ENCODE measurements at places on chromosomes 7 and 10.
A peak's percentile ranks its signal among the peaks of the same experiment; 100 is the strongest.

DNA sequence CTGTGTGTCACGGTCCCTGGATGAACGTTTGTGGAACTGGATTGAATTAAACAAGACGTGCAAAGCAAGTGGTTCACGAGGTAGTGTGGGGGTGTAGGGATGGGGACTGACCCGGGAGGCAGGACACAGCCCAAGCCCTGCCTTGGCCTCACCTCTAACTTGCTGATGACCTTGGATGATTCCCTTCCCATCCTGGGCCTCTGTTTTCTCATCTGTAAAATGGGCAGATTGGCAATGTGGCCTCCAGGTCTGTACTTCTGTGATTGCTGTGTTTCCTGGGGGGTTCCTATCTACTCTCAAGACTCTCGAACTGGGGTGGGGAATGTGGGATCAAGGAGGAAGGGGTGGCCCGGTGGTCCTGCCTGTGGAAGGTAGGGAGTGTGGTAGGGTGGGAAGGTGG is 6.0 kb upstream of the PSMG3 start:
- no peak for DNase-seq
- no peaks in the 10 kb centered on the region for H3K27me3 ChIP-seq
- H3K36me3 ChIP-seq = peaks cover 8% of the 10 kb centered on the region
- peaks cover 16% of the 10 kb centered on the region for H3K4me1 ChIP-seq

DNA sequence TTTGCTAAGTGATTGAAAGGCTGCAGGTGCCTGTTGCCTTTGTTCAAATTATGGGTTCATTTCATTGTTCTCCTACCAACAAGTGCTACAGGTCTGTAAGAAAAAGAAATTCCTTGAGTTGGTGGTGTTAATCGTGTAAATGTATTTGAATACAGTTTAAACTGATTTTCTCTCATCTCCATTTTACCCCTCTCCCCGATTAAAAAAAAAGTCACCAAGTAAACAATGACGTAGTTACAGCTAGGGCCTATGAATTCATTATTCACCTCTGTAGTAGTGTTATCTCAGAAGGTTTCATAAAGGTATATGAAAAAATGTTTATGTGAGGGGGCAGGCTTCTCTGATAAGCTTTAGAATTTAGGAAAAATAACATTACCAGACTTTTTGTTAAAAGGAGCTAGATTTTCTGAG is 1.1 kb downstream of the REEP3 start:
- peak overlapping the region; percentile 95 for H3K27ac ChIP-seq
- DNase-seq = no peak
- H3K4me1 ChIP-seq = peaks cover 10% of the 10 kb centered on the region
- H3K27me3 ChIP-seq = no peaks in the 10 kb centered on the region
- H3K4me3 ChIP-seq = peak overlapping the region; percentile 88

DNA sequence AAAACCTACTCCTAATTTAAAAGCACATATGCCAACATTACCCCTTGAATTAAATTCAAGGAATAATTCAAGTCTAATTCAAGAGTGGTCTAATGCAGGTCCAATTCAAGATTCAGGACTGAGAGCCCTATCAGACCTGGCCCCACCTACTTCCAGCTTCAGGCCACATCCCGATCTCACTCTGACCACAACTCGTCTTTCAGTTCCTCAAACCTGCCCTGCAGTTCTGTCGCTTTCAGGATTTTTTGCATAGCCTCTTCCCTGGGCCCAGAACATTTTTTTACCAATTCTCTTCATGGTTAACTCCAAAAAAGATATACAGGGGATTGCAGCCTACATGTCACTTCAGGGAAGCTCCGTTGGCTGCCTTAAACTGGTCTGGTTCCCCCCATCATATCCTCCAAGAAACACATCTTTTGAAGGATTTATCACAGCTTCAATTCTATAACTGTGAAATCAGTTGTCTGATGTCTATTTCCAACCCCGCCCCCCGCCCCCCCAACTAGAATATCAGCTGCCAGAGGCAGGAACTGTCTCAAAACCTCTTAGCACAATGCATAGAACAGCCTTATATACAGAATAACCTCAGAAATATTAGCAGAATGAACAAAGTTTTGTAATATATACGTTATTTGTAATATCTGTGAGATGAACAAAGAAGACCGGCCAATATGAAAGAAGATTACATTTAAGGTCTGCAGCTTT is 20.8 kb downstream of the CCDC6 start:
- DNase-seq = no peak
- no peaks in the 10 kb centered on the region for H3K4me1 ChIP-seq
- no peak overlapping the region for H3K27ac ChIP-seq

DNA sequence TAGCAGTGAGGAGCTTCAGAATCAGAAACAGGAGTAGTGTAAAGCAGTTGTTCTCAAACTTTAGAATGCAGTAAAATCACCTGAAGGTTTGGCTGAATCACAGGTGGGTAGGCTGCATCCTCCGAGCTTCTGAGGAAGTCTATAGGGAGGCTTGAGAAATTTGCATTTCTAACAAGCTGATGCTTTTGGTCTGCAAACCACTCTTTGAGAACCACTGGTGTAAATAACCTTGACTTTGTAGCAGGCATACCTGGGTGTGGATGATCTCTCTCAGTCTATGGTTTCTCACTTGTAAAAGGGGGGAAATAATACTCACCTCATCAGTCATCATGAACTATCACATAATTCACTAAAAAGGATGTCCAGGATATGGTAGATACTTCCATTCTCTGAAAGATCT is 118.1 kb downstream of the SRI start:
- no peak overlapping the region for H3K27ac ChIP-seq
- no peaks in the 10 kb centered on the region for H3K36me3 ChIP-seq

- H3K4me1 ChIP-seq = no peaks in the 10 kb centered on the region
- peak within 1 kb of the TSS; percentile 76 for H3K4me3 ChIP-seq
- DNase-seq = peak; percentile 65
Measured at GRCh38 chr10:115093286-115093775, at the start of gene ATRNL1. TSS of gene ATRNL1 (plus strand) at chr10:115093365. CDS start at chr10:115093751, 386 bp downstream.

- no peak overlapping the region for H3K4me3 ChIP-seq
- no peaks in the 10 kb centered on the region for H3K4me1 ChIP-seq
- DNase-seq = no peak
- no peaks in the 10 kb centered on the region for H3K27me3 ChIP-seq
- no peak overlapping the region for H3K27ac ChIP-seq
- H3K36me3 ChIP-seq = no peaks in the 10 kb centered on the region
Measured at GRCh38 chr10:69045441-69046300, 42.2 kb upstream of the SRGN start.

DNA sequence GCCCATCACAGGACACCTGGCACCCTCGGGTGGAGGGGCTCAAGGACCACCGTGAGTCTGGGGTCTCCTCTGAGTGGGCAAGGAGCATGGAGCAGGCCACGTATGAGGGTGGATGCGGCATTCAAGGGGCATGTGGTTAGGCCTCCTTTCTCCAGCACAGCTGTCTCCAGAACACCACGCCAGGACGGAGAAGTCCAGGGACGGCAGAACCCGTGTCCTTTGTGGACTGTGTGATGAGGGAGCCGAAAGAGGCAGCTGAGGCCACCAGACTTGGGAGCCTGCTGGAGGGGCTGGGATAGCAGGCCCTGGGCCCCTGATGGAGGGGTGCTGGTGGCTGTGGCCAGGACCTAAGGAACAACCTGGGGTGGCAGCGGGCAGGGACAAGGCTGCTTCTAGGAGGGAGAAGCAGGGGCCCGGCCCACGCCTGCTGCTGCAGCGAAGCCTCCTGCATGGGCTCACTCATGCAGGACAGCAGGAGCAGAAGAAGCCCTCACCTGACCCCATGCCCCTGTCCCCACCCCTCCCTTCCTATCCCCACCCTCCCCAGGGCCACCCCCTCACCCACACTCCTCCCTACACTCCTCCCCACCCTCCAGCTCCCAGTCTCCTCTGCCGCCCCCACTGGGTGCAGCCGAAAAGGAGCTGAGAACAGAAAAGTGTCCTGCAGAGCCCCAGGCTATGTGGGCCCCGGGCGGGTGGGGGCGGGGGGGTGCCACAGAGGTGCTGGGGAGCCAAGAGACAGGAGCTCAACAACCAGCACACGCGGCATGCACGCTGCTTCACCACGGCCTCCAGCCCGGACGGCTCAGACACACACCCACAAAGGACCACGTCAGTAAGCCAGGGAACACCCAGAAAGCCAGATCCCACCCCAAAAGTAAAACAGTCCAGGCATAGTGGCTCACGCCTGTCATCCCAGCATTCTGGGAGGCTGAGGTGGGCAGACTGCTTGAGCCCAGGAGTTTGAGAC is 29.7 kb downstream of the ZFAND2A start:
- H3K27me3 ChIP-seq = no peaks in the 10 kb centered on the region
- peaks cover under 1% of the 10 kb centered on the region for H3K4me1 ChIP-seq
- no peak for DNase-seq
- H3K4me3 ChIP-seq = no peak overlapping the region

DNA sequence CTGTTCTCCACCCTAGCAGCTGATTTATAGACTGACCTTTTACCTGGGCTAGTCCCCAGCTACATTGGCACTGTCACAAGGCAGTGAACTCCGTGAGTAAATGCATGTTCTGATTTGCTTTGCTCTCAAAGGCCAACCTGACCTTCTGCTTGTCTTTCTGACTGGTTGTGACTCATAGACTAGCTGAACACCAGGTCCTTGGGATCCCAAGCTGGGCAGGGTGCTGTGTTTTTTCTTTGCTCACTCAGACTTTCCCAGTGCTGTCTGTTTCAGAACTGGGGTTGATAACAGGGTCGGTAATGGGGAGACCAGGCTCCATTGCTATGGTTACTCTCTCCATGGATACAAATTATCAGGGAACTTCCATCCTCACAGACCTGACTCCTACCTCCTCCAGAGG is 35.0 kb downstream of the EVX1 start:
- no peaks in the 10 kb centered on the region for H3K27me3 ChIP-seq
- H3K4me1 ChIP-seq = no peaks in the 10 kb centered on the region
- no peak overlapping the region for H3K4me3 ChIP-seq
- H3K27ac ChIP-seq = no peak overlapping the region
- no peaks in the 10 kb centered on the region for H3K36me3 ChIP-seq

DNA sequence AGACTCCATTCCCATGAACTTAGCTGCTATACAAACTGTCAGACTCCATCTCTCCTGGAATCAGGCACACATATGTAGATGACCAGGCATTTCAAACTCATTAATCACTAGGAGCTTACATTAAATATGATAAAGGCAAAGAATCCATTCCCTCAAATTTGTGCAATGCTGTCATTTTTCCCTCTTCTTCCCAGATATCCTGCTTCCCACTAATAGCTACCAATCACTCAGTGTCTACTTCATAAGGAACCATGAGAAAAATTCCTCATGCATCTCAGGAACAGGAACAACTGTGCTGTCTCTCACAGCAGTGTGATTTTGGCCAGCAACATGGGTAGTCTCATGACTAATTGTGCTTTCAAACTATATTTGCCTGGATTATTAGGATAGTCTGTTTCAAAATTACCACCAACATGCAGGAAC is 133.9 kb downstream of the DKK1 start:
- no peak for DNase-seq
- no peak overlapping the region for H3K27ac ChIP-seq
- H3K36me3 ChIP-seq = no peaks in the 10 kb centered on the region
- no peak overlapping the region for H3K4me3 ChIP-seq

DNA sequence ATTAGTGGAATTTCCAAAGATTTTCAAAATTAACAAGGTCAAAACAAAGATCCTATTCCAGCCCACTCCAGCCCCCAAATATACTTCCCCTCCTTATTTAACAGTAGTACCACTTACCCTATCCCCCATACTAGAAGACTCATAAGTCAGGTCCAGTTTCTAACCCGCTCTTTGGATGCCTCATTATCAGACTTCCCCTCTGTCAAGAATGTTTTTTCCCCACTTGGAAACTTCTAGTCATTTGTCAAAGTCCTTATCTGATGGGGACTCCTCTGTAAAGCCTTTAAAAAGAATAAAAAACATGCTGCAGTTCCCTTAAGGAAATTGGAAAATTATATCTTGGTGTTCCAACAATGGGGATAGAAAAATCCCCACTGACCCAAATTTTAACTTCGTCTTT is 70.1 kb downstream of the IMMP2L start:
- no peak for DNase-seq
- no peaks in the 10 kb centered on the region for H3K4me1 ChIP-seq
- H3K36me3 ChIP-seq = no peaks in the 10 kb centered on the region
- no peak overlapping the region for H3K27ac ChIP-seq

- no peak for DNase-seq
- no peak overlapping the region for H3K27ac ChIP-seq
- H3K36me3 ChIP-seq = peaks cover 44% of the 10 kb centered on the region
- no peak overlapping the region for H3K4me3 ChIP-seq
- H3K4me1 ChIP-seq = peaks cover 6% of the 10 kb centered on the region
Measured at GRCh38 chr7:45656431-45656830, 82.3 kb downstream of the ADCY1 start.

GRCh38 chr7:90425376-90425775 is 22.1 kb downstream of the CLDN12 start:
- H3K27ac ChIP-seq = no peak overlapping the region
- no peaks in the 10 kb centered on the region for H3K27me3 ChIP-seq
- H3K4me3 ChIP-seq = no peak overlapping the region

- DNase-seq = no peak
- no peaks in the 10 kb centered on the region for H3K4me1 ChIP-seq
- H3K27ac ChIP-seq = no peak overlapping the region
- H3K4me3 ChIP-seq = no peak overlapping the region
- H3K27me3 ChIP-seq = no peaks in the 10 kb centered on the region
- no peaks in the 10 kb centered on the region for H3K36me3 ChIP-seq
Measured at GRCh38 chr7:77553123-77553522, 16.0 kb downstream of the PTPN12 start.

DNA sequence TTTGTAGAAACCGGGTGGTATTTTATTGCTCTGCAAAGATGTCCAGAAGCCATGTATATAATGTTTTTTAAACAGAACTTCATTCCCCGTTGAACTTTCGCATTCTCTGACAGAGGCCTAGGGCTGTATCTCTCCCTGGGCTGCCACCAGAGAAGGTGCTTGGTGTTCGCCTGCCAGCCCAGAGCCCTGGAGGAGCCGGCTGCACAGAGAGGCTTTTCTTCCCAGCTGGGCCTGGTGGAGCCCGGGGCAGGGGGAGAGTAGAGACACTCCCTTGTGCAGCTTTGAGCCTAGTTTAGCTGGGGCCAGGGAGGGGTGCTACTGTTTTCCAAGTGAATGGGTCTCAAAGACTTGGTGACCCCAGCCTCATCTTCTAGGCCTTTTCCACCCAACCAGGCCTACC is 13.6 kb upstream of the TRIM8 start:
- H3K4me1 ChIP-seq = peaks cover 93% of the 10 kb centered on the region
- peaks cover 45% of the 10 kb centered on the region for H3K36me3 ChIP-seq
- no peak overlapping the region for H3K4me3 ChIP-seq
- no peak for DNase-seq
- no peaks in the 10 kb centered on the region for H3K27me3 ChIP-seq
- H3K27ac ChIP-seq = peak overlapping the region; percentile 87
